NCI-H524 (cell line): ENCODE measurements at places on chromosomes 7 and 10.

- no peak for DNase-seq
Observed at GRCh38 chr10:64535131-64535867, 1014.1 kb downstream of the REEP3 start.

- peak; percentile 57 for DNase-seq
Observed at GRCh38 chr7:95586951-95587301, 9.4 kb downstream of the PDK4 start.

DNA sequence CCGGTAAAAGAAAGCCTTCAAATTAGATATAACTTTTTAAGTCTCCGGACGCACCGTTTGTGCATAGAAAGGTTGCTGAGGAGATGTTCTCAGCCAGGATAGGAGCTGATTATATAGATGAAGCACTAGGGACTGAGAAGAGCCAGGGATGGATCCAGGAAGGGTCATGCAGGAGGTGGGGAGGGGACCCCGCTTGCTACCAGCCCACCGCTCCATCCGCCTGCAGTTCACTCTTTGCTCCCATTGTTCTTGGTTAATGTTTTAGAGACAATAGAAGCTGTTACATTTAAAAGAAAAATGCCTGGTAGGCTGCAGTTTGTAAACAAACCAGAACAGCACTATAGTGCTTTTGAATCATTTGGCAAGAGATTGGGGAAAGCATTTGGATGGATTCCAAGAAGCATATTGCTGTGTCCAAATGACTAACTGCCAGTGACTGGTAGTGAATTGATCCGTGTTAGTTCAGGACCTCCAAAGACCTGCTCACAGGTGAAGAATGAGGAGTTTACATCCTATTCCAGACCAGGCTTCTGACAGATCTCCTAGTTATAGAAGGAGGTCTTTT lies 175.9 kb upstream of the TAC1 start:
- DNase-seq: no peak

DNA sequence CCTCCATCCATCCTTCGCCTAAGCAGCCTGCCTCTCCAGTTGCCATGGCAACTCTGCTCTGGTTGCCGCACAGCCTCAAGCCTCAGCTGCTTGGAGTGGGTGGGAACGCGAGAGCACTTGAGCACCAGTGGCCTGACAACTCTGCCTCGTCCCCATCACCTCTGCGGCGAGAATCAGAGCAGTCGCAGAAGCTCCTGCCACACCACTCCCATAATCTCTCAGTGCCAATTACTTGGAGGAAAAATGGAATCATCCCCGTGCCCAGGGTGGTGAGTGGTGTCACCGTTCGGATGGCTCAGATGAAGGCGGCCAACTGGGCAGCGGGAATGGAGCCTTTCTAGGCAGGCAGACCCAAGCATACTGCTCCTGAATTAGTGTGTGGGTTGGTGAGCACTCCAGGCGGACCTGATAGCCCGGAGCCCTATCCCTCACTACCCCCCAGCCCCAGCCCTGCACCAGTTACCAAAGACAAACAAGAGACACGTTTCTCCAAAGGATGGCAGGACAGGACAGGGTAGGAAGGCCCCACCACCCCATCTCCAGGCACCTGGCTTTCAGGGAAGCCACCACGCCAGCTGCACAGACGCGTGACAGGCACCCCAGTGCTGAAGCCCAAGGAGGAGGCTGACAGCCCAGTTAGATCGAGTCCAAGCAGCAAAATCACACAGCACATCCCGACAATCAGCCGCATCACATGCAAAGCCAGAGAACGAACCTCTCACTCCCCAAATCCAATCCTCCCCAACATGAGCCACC lies 335.4 kb downstream of the PTPRN2 start:
- peak; percentile 49 for DNase-seq

DNA sequence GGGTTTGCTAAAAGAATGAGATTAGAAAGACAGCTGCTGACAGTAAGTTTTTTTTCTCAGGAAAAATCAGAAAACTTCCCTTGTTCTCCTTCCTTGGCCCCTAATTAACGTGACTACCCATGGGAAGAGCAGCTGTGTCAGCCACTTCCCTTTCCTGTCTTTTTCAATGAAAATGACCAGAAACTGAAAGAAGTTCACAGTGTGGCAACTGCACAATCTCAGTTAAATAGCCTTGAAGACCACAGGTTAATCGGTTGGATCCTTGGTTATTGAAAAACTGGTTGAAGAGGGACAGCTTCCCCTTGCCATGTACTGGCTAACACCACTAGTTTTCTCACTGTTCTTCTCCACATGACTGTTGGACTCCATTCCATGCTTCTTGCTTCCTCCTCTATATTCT lies 148.8 kb upstream of the AGR3 start:
- no peak for DNase-seq

DNA sequence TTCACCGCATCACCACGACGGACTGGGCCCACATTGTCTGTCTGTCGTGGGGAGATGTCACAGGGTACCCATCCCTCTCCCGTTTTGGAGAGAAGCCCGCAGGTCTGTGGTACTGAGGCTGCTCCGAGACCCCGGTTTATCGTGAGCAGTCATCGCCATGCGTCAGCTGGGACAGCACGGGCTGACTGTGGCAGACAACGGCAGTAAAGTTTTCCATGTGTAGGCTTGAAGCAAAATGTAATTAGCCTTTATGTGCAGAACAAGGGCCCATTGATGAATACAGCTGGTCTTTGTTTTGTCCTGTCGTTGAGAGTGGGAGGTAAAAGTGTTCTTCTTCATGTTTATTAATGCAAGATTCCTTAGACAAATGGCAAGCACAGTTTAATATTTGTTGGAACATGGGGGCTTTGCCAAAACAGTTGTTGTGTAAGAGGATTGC lies 167.4 kb upstream of the SH2B2 start:
- DNase-seq: no peak

GRCh38 chr10:111716032-111716431 lies 467.5 kb downstream of the GPAM start:
- no peak for DNase-seq

GRCh38 chr7:143979359-143979758 lies 20.8 kb upstream of the OR6B1 start:
- no peak for DNase-seq

GRCh38 chr7:91961816-91962215 lies 21.2 kb downstream of the AKAP9 start:
- DNase-seq: no peak

DNA sequence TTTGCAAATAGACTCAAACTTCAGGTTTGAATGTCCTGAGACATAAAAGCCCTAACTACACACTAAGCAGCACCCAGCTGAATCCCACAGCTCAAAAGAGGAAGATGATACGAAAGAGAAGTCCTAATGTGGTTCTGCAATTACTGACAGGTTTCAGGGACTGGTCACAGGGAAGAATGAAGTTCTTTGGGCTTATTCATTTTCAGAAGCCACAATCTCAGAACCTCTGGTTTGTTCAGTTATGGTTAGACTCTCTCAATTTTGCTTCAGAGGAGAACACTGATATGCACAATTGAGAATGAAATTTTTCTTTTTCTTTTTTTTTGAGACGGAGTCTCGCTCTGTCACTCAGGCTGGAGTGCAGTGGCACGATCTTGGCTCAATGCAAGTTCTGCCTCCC lies 94.6 kb upstream of the FAM180A start:
- DNase-seq: no peak

- no peak for DNase-seq
Observed at GRCh38 chr7:603152-603951, 83.7 kb upstream of the PDGFA start.

DNA sequence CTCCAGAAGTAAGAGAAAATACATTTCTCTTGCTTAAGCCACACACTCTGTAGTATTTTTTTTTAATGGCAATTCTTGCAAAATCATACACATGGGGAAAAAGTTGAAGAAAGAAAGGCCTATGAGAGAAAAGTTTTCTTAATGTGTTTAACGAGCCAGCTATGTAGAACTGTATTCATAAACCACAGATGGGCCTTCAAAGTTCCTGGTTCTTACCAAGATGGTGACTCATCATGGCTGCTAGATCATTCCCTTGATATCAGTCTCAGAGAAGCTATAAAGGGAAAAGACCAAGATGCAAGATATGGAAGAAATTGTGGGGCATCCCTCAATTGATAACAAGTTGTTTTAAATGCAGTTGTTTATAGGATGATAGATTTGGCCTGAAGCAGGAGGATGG lies 992.7 kb upstream of the MBL2 start:
- DNase-seq: no peak

DNA sequence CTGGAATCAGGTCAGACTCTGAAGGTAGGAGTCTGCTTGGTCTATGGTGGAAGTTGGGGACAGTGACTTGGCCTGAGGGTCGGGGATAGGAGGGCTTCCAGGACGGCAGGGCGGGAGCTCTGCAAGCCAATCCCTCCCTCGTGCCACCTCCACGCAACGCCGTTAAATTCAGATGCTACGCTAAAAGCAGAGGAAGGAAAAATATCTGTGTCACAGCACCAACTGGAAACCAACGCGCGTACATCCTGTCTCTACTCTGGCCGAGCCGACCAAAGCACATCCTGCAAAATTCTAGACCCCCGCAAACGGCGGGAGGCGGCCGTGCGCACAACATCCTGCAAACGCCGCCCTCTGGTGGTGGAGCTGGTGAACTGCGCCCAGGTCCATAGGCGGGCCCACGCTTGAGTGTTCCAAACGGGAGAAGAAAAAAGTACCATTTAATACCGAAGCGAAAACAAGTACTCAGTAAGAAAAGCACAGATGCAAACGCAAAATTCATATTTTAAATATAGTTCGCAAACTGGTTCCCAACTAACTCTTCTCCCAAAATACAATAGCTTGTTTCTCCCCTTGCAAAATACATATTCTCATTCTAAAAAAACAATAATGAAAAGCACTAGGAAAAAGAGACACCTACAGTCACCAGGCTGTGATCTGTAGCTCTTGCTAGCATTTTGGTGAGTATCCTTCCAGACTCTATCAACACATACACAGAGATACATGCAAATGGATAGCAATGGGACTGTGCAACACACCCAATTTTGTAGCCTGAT lies 45.7 kb upstream of the HSPA12A start:
- DNase-seq: peak; percentile 12

GRCh38 chr10:90846746-90847145 lies 11.1 kb downstream of the HTR7 start:
- DNase-seq: no peak

DNA sequence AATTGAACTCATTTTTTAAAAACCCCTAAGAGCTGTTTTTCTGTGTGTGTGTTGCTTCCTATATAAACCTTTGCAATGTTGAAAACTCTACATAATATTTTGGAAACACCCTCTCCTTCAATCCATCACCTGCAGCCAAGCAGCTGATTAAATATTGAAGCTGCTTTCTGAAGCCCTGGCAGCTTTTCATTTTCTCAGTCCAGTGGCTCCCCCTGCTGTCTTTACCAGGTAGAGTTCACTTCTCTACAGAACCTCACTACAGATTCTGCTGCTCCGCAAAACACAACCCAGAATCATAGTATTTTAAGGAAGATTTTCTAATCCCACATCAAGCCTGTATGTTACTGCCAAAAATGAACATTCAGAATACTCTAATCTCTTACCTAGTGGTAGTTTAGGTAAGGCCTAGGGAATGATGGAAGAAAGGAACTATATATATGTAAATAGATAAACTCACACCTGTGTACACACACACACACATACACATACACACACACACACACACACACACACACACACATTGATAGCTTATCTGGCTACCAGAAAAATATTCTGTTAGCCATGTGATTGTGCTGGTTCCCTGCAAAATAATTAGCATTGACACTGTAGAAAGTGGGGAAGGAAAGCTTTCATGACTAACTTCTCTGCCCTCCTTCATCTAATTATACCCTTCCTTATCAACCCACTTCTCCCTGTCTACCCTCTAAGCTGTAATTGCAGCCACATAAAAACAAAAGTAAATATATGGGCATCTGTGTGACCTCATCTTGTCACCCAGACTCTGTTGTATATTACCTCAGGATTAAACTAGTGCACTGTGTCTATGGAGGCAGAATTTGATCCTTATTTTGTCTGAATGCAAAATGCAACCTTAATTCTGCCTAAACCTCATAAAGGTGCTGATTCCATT lies 229.5 kb upstream of the FZD1 start:
- no peak for DNase-seq

DNA sequence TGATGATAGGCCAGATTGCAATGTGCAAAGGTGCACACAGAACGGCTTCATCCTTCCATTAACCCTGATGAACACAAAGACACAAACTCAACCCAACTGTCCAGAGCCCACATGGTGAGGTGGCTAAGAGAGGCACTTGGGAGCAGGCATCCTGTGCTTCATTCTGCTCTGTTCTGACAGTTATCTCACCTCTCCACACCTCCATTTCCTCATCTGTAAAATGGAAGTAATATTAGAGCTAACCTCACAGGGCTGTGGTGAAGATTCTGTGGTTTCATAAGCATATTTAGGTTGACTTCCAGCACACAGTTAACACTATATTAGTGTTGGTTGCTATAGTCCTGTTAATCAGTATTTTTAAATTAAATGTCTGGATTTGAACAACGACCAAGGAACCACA lies 126.3 kb downstream of the TAX1BP1 start:
- no peak for DNase-seq

DNA sequence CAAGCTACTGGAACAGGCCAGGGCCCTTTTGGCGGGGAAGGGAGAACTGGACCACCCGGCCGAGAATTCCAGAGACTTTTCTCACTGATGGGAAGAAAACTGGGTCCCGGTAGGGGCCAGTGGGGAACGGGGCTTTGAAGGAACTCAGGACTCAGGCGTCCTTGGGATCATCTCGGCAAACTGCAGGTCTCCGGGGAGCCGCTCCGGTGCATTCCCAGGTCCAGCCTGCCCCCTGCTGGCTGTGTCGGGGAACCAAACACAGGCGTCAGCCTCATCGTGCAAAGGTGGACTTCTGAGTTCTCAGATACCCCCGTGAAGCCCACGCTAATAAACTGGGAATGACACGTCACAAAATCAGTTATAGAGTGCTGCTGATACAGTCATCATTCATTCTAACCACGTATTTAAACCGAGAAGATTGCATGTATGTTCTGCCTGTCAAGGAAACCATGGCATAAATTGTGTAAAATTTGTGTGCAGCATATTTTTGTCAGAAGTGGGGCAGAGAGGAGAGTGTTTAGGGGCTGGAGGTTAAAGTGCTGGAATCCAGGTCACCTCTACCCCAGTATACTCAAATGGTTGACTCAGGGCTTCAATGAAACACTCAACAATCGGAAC lies 76.1 kb upstream of the CPXM2 start:
- DNase-seq: peak; percentile 52

GRCh38 chr10:70331486-70332268 lies 47.9 kb upstream of the NPFFR1 start:
- peak; percentile 1 for DNase-seq

- peak; percentile 80 for DNase-seq
Observed at GRCh38 chr7:21076054-21076453, 289.4 kb upstream of the SP8 start.
